ENCODE measurements at places on chromosomes 16 and 17.
A peak's percentile ranks its signal among the peaks of the same experiment; 100 is the strongest.

- DNase-seq = no peak
Observed at GRCh38 chr17:45436161-45436560, 3.5 kb upstream of the ARHGAP27 start.

DNA sequence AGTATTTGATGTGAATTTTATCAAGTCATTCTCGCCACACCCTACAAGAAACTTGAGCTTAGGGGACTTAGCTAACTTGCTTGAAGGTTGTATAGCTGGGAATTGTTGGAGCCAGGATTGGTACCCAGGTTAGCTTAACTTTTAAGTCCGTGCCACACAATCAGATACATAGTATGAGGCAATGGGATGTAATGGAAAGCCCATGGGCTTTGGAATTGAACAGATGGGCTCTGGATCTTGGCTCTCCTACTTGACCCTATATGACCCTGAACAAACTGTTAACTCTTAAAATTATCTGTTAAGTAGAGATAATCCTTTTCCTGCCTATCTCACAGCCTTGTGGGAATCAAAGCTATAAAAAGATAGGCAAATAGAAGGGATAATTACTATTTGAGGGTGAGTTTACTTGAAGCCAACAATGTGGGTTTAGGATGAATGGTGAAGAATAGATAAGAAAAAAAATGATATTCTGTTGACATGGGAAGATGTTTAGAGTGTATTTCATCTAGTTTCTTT, 51.9 kb upstream of the CACNG3 start:
- no peak for DNase-seq

GRCh38 chr16:57540387-57540786, 2.1 kb upstream of the ADGRG5 start:
- no peak for DNase-seq

DNA sequence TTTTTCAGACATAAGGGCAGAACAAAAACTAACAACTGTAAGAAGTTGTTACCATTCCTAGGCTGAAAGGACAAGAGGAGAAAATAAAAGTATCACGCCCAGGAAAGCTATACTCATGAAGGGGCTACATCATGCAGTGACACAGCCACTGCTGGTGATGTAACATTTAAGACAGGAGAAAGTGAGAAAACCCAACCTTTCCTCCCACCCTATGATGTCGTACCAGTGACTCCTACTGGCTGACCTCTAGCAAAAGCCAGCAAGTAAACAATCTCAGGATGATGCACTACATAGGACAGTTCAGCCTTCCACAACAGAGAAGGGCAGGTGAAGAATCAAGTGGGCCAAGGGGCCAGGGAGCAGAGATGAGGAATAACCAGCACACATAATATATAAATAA, 14.0 kb upstream of the OR1E2 start:
- peak; percentile 8 for DNase-seq

DNA sequence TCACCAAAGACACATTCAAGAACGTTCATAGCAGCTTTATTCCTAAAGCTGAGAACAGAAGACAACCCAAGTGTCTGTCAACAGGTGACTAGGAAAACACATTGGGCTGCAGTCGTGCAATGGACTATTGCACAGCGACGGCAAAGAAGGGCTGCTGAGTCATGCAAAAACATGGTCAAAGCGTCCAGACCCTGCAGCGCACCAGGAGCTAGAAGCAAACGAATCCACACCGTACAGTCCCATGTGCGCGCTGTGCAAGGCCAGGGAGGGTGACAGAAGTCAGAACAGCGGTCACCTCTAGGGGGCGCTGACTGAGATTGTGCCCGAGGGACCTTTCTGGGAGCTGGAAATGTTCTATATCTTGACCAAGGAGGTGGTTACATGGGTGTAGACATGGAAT, 266.4 kb downstream of the MAF start:
- DNase-seq = peak; percentile 43

- DNase-seq = no peak
Observed at GRCh38 chr16:68892214-68892613, 48.9 kb downstream of the TANGO6 start.

- no peak for DNase-seq
Observed at GRCh38 chr16:10972108-10972818, 27.9 kb downstream of the CLEC16A start.

GRCh38 chr16:88953003-88953690, 23.9 kb downstream of the CBFA2T3 start:
- no peak for DNase-seq

GRCh38 chr16:65070831-65071432, 50.9 kb downstream of the CDH11 start:
- DNase-seq = no peak

DNA sequence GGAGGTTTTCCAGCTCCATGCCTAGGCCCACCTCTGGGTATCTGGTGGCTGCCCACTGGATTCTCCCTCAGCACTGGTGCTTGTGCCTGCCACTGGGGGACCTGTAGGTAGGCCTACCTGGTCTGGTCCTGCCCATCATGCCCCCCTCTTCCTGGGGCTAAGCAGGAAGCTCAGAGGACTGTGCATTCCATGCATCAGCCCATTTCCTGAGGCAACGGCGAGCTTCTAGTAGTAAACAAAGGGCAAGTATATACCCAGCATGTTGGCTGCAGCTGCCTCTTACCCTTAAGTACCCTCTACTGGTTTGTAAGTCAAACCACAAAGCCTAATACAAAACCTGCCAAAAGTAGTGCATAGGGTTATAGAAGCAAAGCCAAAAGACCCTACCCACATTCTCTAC, 37.5 kb downstream of the SDR42E1 start:
- DNase-seq = no peak

GRCh38 chr17:30917050-30917449, 4.7 kb upstream of the ADAP2 start:
- DNase-seq = no peak

- no peak for DNase-seq
Observed at GRCh38 chr16:87319011-87319410, 1.8 kb upstream of the C16orf95 start.

DNA sequence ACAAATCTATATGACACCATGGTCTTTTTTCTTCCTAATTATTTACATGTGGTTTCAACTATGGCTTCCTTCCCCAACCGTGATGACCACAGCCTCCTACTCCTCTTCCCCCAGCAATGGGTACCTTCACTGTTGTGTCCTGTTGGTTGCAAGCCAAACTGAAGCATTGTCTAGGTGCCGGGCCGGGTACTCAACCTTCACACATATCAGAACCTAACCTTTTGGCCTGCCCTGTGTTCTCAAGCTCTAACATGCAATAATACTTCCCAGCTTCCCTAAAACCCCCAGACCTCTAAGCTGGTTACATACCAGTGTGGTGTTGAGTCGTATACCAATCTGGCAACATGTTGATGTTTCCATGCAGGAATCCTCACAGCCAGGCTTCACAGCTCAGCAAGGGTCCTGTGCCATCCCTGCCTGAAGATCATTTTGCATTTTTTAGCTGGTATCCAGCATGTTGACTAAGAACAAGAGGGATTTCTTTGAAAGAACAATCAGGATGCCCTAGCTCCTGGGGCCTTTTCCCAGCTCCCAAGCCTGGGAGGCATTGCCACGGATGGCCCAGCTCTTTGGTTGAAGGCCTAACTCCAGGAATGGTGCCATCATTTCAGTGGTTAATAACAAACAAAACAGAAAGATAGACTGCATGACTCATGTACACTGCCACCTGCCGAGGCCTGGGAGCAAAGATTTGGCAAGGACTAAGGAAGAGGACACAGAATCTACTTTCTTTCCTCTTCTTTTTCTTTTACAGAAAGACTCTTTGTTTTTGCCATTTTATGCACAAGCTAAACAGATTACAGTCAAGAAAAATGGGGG, 373.7 kb upstream of the SALL1 start:
- no peak for DNase-seq

GRCh38 chr17:72382971-72383722, 262.3 kb downstream of the SOX9 start:
- no peak for DNase-seq

- no peak for DNase-seq
Observed at GRCh38 chr17:77778636-77779489, 179.6 kb upstream of the TNRC6C start.

- peak; percentile 69 for DNase-seq
Observed at GRCh38 chr17:58333736-58334207, 5.2 kb upstream of the TSPOAP1 start.

DNA sequence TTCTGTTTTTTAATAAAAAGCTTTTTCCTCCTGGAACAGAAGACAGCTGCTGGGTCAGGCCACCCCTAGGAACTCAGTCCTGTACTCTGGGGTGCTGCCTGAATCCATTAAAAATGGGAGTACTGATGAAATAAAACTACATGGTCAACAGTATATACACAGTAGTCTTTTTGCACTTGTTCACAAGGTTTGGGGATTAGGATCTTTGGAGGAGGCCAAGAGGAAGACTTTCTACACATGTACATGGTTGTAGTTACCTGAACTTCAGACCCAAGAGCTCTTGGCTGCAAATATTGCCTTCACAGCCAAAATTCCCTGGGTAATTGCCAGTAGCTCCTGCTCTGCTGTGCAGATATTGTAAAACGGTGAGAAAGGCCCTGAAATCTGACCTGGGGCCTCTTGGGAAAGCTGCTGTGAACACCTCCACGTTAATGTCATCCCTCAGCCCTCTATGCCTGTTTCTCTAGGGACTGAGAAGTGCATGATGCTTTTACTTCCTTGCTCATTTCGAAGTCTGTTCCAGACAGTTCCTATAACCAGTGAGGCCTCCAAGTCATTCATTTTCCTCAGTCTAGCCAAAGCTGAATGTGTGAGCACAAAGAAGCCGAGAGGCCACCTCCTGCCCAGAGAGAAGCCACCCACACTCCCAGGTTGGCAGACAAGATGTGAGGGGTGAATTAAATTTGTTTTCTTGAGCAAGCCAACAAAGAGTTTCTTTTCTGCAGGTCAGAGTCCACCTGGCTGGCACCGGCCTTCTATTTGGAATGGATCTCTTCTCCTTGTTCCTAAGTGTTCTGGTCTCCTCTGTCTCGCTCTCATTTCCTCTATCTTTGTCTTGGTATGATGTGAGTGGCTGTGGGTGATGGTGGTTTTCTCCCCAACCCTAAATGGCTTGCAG, 15.9 kb downstream of the ANKRD40 start:
- DNase-seq = no peak

DNA sequence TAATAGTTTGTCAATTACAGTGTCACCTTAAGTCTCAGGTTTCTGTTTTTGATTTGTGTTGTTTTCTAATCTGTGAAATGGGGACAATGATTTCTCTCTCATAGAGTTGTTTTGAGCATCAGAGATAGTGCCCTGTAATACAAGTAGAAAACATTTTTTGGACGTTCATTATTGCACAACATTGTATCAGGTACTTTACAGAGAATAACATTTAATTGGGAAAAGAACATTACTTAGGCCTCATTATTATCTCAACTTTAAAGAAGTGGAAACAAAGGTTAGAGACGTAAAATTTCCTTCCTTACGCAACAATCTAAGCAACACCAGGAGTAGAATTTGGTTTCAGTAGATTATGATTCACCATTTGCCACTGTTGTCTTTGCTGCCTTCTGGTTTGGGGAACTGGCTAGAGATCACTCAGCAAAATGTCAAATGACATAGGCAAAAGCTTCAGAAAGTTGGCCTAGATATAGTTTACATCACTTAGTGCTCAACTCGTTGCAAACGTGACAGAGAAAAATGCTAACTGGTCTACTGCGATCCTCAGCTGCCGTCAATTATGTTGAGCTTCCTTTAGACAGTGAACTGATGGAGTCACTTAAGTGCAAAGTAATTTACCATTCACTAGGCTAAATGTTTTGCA, 1026.8 kb downstream of the CDH11 start:
- no peak for DNase-seq

- no peak for DNase-seq
Observed at GRCh38 chr16:68460067-68460466, 11.8 kb upstream of the SMPD3 start.

- no peak for DNase-seq
Observed at GRCh38 chr17:81315129-81315884, 20.2 kb upstream of the SLC38A10 start.

DNA sequence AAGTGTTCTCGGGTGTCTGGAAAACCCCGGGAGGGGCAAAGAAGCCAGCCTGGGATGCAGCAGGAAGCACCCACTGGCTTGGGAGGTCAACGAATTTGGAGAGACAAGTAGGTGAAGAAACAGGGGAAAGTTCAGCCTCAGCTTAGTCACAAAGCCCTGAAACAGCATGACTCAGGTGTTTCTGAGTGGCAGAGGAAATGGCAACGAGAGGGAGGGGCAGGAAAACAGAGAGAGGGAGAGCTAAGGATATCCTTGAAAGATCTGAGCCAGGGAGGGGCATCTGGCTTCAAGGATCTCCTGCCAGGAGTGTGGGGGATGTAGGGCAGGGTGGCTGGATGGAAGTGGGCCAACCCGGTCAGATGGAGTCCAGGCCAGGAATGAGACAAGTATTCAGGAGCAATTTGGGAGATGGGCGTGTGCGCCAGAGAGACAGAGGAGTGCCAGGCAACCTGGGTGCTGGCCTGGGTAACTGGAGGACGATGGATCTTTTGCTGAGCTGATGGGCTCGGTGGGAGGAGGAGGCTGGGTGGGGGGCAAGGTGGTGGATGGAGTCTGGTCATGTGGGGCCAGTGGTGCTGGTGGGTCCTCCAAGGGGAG, 27.2 kb downstream of the ABCC3 start:
- DNase-seq = peak; percentile 37

DNA sequence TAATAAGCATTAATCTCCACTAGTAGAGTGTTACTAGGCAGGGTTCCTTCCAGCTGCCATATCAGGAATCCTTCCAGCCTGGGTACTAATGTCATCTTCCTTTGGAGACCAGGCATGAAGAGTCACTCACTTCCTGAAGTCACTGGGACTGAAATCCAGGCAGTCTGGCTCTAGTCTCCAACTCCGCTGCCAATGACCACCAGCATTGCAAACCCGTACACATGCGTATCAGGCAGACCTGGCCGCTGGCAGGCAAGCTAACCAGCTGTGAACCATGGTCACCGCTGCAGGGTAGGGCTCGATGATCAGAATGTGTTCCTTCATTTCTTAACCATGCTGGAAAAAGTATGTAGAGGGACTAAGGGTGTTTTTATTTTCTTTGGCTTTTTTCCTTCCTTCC, 255.5 kb downstream of the CDH13 start:
- no peak for DNase-seq

GRCh38 chr16:23423496-23424049, 29.4 kb downstream of the COG7 start:
- DNase-seq = no peak

GRCh38 chr16:85429776-85430522, 183.2 kb upstream of the GSE1 start:
- no peak for DNase-seq

GRCh38 chr17:72734613-72735012, 357.9 kb downstream of the SLC39A11 start:
- DNase-seq = no peak

- peak; percentile 39 for DNase-seq
Observed at GRCh38 chr17:6862825-6863224, 31.3 kb upstream of the TEKT1 start.

DNA sequence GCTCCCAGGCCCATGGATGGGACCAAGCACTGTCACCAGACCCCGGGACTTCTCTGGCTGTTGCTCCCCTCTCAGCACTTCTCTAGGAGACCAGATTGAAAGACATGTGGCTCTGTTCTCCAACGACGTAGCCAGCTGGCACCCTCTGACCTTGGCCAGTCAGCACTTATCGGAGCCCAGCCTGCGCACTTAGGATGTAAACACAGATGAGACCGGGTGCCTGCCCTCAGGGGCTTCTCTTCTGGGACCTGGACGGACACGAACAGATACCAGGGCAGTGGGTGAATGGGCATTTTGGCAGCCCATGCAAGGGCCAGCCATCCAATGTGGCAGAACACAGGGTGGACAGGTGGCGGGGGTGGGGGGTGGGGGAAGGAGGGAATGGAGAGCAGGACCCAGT, 6.6 kb downstream of the ZDHHC1 start:
- no peak for DNase-seq
